ENCODE measurements at places on chromosomes 3 and 15. TPM values are rescaled to one million over a fixed set of nuclear protein-coding genes. Genes with fewer than 3 reads are reported as not detected.

- DNase-seq, result peak; percentile 57
These were observed 152.4 kb downstream of the AGBL1 start for GRCh38 chr15:86231864-86232721.

ETFA gene
- total RNA-seq, result 133 TPM

GRCh38 chr3:29488922-29489321 is 208.1 kb downstream of the RBMS3 start:
- DNase-seq, result no peak

SERPINI2 gene
- total RNA-seq, result not detected

Data from MCF 10A (cell line).